AG09309 (cell line): ENCODE measurements at places on chromosomes 16 and 17.

- DNase-seq, result no peak
These were observed 157.4 kb downstream of the FOXL1 start for GRCh38 chr16:86735727-86736126.

GRCh38 chr16:72992142-72992601 is 55.8 kb downstream of the ZFHX3 start:
- no peak for DNase-seq

DNA sequence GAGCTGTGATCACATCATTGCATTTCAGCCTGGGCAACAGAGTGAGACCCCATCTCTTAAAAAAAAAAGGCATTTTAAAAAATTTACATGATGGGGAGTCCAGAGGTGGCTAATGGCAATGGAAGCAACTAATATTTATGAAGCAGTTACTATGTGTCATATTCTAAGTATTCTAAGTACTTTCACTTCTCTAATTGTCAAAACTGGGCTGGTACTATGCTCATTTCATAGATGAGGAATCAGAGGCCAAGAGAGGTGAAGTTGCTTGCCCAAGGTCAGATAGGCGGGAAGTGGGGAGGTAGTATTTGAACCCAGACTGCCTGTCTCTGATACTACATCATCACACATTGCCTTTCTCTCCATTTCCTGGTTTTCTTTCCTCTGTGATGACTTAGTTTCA is 50.7 kb downstream of the SLC5A11 start:
- no peak for DNase-seq

- no peak for DNase-seq
These were observed 208.9 kb downstream of the CDH13 start for GRCh38 chr16:82835487-82836155.

- no peak for DNase-seq
These were observed 722.8 kb upstream of the SOX9 start for GRCh38 chr17:71398025-71398424.

DNA sequence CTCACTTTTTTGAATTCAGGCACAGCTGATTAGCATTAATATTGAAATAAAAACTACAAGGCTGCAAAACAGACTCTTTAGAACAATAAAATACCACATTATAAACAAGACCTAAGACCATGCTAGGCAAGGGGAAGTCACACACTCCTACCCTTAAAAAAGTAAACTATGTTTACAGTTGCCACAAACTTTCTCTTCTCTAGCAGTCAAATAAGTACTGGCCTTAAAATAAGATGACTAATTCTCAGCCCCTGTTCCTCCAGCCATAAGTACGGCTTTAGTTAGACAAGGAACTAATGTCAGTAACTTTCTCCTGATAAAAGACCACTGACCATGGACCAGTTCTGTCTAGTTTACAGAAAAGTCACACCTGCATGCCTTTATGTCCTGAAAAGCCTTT is 19.5 kb upstream of the CPHXL start:
- DNase-seq, result no peak

DNA sequence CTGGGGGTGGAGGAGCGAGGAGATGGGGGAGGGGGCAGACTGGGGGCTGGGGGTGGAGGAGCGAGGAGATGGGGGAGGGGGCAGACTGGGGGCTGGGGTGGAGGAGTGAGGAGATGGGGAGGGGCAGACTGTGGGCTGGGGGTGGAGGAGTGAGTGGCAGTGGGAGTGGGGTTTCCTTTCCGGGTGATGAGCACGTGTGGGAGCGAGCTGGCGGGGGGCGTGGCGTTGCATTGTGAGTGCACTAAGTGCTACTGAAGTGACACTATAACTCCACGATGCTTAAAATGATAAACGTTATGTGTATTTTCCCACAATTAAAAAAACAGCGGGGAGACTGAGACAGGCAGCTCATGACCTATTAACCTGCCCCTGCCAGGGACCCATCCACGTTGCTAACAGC is 46.3 kb downstream of the CBFA2T3 start:
- DNase-seq, result no peak

DNA sequence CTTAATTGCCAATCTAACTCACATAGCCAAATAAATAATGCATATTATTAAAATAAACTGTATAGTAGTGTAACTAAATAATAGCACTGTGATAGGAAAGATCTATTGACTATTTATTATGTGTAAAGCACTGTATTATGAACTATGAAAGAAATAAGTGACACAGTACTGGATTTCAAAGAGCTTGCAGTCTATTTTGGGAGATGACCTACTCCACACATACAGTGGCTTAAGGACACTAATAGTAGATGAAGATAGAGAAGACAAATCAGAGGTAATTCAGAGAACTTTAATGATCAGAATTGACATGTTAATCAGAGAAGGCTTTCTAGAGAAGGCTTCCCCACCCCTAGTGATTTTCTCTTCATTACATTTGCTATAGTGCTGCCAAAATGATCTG is 14.6 kb downstream of the LASP1NB start:
- no peak for DNase-seq

DNA sequence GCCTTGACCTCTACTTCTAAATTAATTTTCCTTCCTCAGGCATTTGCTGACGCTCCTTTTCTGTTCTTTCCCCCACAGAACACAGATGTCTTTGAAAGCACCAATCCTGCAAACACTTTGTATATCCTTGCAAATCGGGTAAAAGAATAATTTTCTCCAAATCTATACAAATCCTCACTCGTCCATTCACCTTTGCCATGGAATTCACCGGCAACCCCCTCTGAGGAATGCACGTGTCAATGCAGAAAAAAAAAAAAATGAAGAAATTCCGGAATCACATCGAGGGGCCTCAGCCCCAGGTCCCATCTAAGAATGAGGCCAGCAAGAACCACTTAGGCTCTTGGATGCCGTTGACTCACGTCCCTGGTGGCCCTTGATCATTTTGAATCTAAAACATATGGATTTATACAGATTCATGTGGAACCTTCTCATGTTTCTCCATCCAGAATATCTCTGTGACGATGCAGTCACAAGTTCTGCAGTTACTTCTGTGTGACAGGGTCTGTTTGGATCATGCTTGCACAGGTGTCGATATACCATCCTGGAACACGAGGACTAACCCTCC is 136.9 kb downstream of the RBFOX3 start:
- DNase-seq, result no peak

DNA sequence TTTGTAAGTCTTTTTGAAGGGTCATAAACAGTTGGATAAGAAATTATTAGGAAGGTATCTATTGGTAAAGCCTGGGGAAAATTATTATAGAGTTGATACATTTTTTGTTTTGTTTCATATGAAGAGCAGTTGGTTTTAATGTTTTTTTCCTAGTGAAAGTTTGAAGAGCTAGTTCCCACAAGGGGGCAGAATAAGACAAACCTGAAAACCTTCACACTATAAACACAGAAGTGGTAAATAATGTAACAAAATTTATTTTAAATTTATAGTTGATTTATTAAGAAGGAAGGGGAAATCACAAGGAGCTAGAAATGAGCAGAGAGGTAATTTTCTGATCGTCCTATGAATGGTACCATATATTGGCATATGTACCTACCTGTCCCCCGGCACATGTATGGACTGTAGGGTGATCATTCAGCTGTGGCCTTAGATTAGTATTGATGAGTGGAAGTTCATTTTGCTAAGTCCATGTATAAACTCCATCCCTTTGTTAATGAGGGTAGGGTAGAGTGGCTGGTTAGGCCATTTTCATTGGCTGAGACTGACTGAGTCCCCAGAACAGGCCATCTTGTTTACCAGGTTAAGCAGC is 116.3 kb downstream of the TANC2 start:
- peak; percentile 8 for DNase-seq

- DNase-seq, result no peak
These were observed 133.6 kb downstream of the SNX11 start for GRCh38 chr17:48241131-48241591.

DNA sequence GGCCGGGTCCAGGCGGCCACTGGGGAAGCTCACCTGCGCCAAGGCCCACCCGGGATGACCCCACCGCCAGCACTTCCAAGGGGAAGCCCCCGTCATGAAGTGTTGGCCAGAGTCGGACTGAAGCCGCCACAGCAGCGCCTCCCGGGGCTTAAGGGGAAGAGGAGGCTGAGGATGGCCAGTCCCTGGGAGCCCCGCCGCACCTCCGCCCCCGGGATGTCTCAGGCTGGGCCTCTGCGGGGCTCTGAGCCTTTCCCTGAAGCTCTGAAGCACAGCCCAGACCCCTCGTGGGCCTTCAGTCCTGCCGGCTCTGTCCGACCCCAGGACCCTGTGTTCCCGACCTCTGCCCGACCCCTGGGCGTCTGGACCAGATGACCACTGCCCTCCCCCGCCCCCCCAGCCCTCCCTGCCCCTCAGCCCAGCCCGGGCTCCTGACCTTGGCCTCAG is 42.8 kb upstream of the ACSF3 start:
- no peak for DNase-seq

GRCh38 chr16:87437911-87438610 is 45.9 kb downstream of the MAP1LC3B start:
- no peak for DNase-seq

DNA sequence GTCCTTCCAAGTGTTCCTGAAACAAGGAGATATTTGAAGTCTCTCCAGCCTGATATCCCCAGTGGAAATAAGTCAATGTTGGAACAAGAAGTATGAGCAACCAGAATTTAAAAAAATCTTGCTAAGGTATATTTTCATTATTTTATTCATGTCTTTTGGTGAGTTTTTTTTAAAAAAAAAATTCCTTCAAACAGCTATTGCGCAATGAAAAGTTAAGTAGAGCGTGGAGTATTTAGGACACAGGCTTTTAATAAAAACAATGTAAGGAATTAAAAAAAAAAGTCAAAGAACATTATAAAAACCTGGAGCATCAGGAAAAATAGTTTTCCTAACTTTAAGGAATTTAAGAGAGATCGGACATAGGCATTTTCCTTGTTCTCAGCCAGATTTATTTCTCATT is 940.4 kb downstream of the KCNJ2 start:
- no peak for DNase-seq

DNA sequence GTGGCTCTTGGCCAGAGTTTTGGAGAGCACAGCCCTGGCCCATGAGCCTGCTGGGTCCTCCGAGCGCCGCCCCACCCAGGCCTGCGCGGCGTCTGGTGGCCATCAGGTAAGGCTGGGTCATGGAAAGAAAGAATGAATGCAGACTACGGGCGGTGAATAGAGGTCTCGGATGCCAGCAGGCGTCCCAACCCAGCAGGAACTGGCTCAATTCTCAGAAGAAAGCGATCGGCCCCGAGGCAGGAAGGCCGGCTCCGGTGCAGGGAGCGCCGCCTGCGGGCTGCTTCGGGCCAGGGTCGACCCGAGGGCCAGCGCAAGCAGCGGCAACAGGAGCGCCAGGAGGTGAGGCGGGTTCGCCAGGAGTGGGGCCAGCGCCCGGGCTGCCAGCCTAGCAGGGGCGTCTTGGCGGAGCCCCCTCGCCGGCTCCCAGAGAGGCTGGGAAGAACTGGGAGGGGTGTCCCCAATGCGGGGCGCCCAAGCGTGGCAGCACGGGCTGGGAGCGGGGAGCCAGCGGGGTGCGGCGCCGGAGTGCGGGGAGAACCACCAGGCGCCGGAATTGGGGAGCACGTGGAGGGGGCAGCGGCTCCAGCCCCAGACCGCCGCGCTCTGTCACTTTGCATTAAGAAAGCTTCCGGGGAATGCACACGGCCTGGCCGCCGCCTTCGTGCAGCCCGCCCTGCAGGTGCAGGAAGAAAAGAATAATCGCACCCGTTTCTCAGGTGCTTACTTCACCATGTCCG is 7.1 kb upstream of the TMC5 start:
- no peak for DNase-seq

GRCh38 chr17:5194346-5194745 is 2.7 kb upstream of the ZNF594 start:
- DNase-seq, result peak; percentile 55

DNA sequence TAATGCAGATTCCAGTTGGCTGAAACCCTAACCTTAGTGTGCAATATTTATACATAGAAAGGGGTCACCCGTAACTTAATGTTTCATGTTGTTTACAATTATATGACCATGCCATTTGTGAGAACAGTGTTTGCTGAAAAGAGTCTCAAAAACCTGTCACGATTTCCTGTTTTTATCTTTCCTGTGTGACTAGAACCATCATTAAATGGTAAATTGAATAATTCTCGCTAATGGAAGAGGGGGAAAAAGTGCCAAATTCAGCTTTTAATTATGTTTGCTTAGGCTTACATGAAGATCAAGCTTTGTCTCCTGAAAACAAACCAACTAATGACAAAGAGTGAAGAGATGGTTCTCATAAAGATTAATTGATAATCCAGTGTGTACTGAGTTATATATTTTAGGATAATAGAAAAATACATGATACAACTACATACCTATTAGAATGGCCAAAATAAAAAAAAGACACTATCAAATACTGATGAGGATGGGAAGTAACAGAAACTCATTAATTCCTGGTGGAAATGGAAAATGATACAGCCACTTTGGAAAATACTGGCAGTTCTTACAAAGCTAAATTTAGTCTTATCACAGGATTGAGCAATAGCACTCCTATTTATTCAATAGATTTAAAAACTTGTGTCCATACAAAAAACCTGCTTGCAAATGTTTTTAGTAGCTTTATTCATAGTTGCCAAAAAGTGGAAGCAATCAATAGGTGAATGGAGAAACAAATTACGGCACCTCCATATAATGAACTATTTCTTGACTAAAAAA is 141.7 kb downstream of the CDK5R1 start:
- no peak for DNase-seq

DNA sequence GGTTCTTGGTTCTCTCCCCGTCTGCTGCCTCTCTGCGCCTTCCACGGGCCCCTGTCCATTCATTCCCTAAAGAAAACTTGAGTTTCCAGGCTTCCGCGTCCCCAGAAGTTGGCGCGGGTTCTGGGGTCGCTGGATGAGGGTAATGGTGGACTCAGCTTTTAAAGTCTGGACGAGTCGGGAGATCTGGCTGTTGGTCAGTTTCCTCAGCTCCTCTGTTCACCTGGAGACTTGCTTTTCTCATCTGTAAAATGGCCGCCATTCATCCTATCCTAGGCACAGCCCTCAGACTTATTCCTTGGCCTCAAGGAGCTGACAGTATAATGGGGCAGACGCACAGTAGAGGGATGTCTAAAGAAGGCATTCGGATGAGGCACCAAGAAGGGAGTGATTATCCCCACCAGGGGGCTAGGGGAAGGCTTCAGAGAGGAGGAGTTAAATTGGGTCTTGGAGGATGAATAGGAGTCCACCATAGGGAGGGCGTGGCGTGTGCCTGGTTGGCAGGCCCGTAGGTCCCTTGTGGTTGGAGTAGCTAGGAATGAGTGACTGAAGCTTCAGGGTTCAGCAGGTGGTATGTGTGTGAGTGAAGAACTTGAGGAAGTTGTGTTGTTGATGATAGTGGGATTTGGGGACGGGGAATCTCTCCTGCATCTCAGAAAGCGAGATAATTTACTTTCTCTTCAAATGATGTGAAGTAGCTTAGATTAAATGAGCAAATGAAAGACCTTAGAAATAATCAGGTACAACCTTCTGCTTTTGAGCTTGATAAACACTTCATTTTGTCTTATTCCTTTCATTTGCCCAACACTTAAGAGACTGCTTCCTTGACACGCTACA is 652 bp downstream of the VPS35L start:
- DNase-seq, result no peak
